ENCODE measurements at places on chromosomes 4 and X.

GRCh38 chrX:37776987-37777325 lies 2.9 kb upstream of the CYBB start:
- DNase-seq = no peak

DNA sequence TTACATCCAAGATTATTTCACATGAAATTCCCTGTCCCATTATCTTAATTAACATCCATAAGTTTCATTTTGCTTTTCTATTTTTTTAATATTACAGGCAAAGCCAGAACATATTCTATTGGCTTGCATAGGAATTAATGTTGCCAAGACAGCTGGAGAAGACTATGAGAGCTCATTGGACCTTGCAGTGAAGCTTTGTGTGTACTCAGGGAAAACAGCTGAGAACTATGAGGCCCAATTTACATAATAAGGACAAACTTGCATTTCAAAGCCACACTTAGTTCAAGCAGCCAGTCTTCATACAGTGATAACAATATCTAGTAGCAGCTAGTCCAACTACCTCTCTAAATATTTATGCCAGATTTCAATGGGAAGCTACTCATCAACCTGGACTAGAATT lies 134.4 kb downstream of the DDX53 start:
- no peak for DNase-seq

- DNase-seq = no peak
Measured at GRCh38 chrX:50988649-50989048, 78.1 kb downstream of the BMP15 start.

DNA sequence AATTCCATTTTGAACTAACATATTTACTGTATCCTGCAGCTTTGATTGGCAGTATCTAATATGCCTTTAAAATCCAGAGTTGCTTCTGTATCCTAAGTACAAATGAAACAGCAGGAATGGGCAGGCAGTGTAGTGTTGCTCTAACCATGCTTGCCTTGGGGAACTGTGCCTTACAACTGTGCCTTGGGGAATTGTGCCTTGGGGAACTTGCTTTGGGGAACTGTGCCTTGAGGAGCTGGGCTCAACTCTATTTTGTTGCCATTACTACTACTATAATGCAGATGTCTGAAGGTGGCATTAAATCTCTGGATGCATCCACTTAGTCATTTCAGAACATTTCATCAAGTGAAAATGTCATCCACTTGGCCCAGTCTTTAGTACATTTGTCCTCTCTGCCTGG lies 6.9 kb downstream of the CXCL3 start:
- no peak for DNase-seq

- no peak for DNase-seq
Measured at GRCh38 chr4:158599150-158599549, 72.5 kb downstream of the C4orf46 start.

DNA sequence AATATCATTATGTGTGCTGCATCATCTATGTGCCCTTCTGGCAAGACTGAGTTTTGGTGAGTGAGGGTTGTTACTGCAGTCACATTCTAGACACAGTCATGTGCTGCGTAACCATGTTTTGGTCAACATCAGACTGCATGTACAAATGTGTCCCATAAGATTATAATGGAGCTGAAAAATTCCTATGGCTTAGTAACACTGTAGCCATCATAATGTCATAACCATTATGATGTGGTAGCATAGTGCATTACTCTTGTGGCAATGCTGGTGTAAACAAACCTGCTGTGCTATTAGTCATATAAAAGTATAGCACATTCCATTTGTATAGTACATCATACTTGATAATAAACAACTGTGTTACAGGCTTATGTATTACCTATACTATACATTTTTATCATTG lies 198.1 kb upstream of the NUDT6 start:
- DNase-seq = no peak
